ENCODE measurements at places on chromosomes 13 and 19.

DNA sequence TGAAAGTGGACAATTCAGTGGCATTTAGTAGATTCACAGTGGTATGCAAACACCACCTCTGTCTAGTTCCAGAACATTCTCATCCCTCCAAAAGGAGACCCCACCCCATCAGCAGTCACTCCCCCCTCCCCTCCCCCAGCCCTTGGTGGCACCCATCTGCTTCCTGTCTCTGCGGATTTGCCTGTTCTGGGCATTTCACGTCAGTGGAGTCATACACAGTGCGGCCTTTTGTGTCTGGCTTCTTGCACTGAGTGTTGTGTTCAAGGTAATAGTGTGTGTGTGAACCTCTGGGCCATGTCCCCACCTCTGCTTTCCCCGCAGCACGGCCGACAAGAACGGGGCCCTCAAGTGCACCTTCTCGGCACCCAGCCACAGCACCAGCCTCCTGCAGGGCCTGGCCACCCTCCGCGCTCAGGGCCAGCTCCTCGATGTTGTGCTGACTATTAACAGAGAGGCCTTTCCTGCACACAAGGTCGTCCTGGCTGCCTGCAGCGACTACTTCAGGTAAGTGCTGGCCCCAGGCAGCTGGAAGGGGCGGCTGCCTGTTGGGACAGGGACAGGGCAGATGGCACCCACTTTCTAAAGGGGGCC, 19.4 kb upstream of the CRTC1 start:
- no peak for DNase-seq

GRCh38 chr13:19810996-19811881, 28.5 kb upstream of the PSPC1 start:
- peak; percentile 15 for DNase-seq

- DNase-seq, result no peak
Observed at GRCh38 chr19:10070730-10071446, 15.2 kb upstream of the SHFL start.

GRCh38 chr19:30170081-30170480, 202.1 kb upstream of the ZNF536 start:
- no peak for DNase-seq

DNA sequence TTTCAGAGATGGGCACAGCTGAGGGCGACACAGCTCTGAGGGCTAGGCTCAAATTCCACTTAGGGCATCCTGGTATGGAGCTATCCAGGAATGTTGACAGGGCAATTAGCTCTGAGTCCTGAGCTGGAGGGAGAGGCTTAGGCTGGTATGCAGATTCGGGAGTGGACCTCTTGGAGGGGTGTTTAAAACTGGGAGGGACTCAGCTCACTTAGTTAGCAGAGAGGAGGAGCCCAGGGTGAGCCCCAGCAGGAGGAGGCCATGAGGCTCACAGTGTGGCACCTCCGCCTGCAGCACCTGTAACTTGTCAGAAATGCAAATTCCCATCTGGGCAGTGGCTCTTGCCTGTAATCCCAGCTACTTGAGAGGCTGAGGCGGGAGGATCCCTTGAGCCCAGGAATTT, 10.2 kb upstream of the NOP53 start:
- DNase-seq, result no peak

DNA sequence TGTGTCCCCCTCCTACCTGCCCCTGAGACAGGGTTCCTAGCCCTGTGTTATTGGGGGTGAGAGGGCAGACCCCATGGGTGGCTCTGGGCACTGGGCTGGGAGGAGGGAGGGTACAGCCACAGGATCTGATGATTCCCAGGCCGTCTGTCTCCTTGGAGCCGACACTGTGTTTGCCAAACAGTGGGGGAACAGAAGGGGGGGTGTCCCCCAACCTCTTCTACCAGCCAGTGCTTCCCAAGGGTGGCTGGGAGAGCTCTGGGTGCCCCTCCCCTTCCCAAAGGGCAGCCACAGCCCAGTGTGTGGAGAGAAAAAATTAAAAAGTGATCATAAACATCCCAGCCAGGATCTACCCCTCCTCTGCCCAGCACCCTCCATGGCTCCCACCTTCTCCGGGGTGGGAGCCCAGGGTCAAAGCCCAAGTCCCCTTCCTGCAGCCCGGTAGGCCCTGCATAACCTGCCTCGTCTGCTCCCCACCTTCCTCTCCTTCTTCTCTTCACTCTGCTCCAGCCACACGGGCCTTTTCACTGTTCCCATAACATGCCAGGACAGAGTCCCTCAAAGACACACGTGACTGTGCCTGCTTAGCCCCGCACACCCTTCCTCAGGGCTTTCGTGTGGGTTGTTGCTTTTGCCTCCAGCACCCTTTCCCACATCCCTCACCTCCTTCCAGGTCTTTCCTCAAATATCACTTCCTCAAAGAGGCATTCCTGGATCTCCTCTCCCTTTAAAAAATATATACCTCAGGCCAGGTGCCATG, 1.4 kb upstream of the PLIN4 start:
- no peak for DNase-seq

GRCh38 chr13:42270857-42271215, 1.1 kb upstream of the AKAP11 start:
- DNase-seq, result no peak

DNA sequence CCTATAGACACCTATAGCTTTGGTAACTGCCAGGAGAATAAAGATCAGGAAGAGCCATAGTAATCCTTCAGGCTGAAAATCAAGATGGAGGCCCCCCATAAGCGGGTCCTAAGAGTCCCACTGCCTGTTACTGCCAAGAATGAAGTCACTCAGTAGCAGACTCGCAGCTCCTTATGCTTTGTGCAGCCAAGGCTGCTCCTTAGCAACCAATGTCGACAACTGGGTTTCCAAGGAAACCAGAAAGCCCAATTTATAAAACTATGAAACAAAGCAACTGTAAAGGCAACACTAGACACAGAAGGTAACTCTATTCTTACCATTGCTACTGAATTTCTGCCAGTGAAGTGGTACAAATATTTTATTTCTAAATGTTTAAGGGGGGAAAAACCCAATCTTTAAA, 56.5 kb downstream of the DCLK1 start:
- DNase-seq, result no peak

GRCh38 chr13:105153611-105154010, 1381.9 kb downstream of the EFNB2 start:
- peak; percentile 67 for DNase-seq

DNA sequence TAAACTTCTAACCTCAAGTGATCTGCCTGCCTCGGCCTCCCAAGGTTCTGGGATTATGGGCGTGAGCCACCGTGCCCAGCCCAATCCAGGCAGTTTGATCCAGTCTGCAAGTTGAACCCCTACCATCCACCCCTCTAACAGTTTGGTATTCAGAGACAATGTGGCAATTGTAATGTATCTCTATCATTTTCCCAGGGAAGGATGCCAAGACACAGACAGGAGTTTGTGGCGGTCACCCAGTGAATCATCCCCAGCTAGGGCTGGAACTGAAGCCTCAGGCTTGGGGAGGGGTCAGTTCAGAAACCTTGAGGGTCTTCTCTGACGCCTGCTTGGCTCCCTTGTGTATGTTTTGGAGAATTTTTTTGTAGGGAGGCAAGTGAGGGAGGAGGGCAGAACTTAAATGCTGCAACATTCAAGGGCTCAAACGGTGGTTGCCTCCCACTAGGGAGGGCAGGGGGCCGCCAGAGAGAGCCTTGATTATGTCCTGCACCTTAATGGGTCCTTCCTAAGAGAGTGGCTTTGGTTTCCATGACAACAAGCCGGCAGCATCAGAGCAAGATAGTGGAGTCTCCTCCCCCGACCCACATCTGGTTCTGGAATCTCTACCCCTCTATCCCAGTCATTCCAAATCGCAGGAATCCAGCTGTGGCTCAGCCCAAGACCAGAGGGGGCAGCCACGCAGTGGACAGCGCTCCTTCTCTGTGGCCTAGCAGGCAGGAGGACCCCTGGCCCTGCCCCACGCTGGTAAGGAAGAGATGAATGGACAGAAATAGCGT, 14.9 kb upstream of the FEM1A start:
- DNase-seq, result no peak

DNA sequence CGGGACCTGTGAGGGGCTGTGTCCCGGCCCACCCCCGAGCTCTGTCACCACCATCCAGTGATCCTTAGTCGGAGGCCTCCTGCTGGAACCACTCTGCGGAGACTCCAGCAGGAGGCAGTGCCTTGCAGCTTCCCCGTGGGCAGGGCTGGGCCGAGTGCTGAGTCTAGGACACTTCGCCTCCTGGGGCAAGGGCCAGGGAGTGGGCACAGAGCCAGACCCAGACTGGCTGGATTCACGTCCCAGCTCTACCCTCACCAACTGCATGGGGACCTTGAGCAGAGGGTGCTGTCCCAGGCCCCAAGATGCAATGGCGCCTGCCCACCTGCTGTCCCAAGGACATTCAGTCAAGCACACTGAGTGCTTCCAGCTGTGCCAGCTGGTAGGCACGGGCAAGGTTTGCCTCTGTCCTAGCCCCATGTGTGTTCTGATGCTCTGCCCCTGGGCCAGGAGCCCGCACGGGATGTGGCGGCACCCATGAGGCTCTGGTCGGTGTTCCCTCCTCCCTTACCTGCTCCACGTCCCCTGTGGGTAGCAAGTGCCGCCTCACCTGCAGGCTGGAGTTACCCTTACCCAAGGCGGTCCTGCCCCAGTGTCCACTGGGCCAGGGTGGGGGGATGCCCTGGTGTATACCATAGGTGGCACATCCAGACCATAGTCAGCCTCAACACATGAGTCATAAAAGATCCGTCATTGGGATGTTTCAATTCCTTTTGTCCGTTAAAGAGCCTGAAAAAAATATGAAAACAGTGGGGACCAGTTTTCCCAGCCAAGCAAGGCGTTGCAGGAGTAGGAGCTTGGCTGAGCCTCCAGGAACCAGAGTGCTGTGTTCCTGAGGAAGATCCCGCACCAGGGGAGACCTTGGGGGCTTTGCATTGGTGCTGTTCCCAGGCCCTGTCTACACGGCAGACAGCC, 7.4 kb downstream of the FZR1 start:
- DNase-seq, result no peak

GRCh38 chr13:74623761-74624160, 489.6 kb upstream of the KLF12 start:
- DNase-seq, result peak; percentile 6

DNA sequence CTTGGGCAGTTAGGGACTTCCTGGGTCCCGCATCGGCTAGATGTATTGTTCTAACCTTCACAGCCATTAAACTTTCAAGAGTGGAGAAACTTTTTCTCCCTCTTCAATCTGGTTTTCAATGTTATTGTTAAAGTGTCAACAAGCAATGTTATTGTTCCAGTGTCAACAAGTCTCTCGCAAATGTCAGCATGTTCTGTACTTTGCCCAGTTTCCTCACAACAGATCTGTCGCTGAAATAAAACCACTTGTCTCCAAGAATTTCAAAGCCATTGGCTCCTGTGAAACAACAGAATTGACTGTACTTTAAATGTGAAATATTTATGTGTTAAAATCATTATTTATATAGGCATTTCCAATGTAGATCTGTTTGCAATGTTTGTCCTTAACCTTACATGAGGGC, 138.0 kb downstream of the ITGBL1 start:
- no peak for DNase-seq

- peak; percentile 72 for DNase-seq
Observed at GRCh38 chr13:42894765-42895243, 97.2 kb downstream of the EPSTI1 start.

GRCh38 chr13:92158346-92158745, 759.9 kb downstream of the GPC5 start:
- DNase-seq, result peak; percentile 60

- DNase-seq, result no peak
Observed at GRCh38 chr13:105389373-105389772, 1146.1 kb downstream of the EFNB2 start.

- no peak for DNase-seq
Observed at GRCh38 chr13:33109801-33110200, 93.6 kb downstream of the KL start.

- no peak for DNase-seq
Observed at GRCh38 chr19:11364296-11364904, 9.2 kb downstream of the PLPPR2 start.

DNA sequence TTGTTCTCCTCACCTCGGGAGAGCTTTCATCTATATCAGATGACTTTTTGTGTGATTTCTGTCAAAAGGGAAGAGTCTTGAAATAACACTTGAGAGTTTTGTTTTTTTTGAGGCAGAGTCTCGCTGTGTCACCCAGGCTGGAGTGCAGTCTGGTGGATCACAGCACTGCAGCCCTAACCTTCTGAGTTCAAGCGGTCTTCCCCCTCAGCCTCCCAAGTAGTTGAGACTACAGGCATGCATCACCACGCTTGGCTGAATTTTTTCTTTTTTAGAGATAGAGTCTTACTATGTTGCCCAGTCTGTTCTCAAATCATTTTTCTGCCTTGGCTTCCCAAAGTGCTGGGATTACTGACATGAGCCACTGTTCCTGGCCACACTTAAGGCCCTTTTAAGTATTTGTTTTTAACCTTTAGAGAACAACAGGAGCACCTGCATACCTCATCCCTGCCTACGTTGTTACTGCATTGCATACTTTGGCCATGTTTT, 11.4 kb downstream of the NDFIP2 start:
- DNase-seq, result peak; percentile 2

DNA sequence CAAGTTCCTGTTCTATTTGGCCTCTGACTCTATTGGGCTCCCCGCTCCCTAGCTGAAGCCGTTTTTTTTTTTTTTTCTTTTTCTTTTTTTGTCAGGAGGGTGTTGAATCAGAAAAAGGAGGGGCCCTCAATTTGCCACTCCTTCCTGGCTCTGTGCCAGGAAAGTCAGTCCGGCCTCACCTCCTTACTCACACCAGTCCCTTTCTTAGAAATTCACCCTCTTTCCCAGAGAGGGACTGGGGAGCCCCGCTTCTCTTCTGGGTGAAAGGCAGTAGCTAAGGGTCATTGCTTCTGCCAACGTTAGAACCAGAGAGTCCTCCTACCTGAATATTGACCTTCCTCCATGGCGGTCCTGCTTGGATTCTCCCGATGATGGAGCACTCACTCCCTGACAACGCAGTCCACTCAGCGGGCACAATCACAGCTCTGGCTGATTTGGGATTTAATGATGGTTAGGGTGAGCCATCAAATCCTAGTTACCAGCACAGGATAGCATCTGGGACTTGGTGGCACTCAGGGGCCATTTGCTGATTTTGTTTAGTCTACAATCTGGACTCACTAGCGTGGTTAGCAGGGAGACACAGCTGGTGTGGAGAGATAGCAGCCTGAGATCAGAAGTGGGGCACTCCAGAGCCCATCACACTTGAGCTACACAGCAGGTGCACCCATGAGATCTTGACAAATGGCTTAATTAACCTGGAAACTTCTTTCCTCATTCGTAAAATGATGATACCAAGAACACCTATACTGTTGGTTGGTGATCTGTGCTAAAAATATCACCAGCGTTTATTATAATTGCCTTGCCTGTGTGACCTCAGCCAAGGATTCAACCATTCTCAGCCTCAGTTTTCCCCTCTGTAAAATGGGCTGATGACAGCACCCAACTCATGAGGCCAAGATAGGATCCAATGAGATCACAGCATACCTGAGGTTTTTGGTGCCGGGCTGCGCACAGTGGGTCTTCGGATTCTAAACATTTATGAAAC, 2.2 kb downstream of the FCER2 start:
- DNase-seq, result no peak

DNA sequence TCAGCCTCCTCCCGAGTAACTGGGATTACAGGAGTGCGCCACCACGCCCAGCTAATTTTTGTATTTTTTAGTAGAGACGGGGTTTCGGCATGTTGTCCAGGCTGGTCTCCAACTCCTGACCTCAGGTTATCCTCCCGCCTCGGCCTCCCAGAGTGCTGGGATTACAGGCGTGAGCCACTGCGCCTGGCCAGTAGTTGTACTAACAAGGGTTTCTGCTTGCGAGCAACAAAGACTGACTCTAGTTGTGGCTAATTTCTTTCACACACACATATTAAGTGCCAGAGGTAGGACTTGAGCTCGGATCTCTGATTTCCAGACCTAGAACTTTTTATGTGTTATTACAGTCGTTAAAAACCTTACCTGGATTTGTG, 635 bp upstream of the PCCA start:
- DNase-seq, result no peak

- DNase-seq, result peak; percentile 97
Observed at GRCh38 chr19:44752816-44753625, 4.5 kb downstream of the BCL3 start.

Measured in fibroblast of skin of abdomen (primary cell).